ENCODE measurements at places on chromosomes 11 and 22.

DNA sequence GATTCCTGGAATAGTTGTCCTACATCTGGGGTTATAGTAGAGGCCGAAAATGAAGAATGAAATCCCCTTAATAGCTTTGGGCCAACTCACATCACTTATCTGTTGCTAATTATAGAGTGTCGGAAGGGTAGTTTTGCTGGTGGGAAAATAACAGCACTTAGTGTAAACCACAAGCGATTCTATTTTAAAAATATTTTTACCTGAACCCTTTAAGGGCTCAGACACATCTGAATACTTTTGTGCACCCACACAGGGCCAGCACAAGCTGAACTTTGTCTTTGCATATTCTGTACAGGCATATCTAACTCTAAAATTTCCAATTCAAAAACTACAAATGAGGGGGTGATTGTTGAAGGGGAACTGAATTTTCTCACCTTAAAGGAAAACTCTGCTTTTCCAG is 27.6 kb downstream of the SLC6A5 start:
- no peak for DNase-seq

DNA sequence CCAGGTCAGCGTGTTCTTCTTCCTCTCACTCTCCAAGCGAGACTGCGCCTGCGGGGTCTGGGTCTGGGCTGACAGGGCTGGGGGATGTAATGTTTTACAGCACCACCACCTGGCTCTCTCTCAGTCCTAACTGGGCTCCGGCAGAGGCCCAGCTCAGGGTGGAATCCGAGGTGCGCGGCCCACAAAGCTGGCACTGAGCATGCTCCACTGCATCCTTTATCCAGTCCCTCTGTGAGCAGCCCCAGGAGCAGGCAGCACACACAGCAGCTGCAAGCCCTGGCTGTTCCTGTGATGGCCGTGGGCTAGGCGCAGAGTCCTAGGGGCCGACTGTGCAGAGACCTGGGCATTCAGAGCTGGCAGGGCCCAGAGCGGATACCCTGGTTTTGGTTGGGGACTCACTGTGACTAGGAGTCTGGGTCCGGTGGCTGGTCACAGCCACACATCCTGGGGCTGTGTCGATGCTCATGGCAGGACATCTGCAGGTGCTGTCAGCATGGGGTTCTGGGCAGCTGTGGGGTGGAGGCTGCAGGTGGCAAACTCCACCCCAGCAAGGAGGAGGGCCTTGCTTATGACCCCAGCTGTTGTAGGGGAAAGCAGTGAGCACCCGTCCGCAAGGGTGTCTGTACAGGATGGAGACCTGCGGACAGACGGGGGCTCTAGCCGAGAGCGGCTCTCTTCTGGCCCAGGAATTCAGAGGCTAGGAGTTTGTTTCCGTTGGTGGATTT is 4.0 kb downstream of the LRRC75B start:
- DNase-seq = no peak

- DNase-seq = no peak
These were observed 28.9 kb downstream of the ZNF214 start for GRCh38 chr11:6991227-6991626.

DNA sequence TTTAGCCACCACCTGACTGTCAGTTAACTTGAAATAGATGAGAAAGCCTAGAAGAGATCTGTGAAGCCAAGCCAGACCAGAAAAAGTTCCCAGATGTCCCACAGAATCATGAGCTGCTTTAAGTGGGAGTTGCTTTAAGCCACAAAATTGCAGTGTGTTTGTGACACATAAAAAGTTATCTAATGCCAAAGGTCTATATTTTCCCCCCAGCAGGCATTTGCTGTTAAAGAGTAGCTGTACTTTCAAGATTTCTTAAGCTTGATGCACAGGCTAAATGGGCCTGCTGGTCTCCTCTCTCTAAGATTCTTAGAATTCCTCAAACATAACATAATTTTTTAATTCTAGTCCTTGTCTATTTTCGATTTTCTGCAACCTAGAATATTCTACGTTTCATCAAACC is 825.7 kb downstream of the FAM181B start:
- peak; percentile 6 for DNase-seq

DNA sequence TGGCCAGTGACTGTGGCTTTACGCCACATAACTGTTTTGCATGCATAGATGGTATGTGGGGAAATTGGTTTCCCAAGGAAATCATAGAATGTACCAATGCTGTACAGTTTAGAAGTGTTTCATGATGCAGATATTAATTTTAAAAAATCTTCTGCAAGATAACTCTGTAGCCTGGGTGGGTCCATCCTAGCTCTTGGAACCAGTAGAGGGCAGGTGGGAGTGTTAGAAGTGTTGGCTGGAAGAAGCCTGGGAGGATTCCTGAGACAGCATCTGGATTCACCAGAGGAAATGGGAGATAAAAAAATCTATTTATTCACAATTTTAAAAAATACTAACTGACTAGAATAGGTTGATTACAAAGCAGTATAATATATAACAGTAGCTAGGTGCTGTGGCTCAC is 139.9 kb upstream of the GRIA4 start:
- no peak for DNase-seq

GRCh38 chr11:113705871-113706655 is at the start of gene TMPRSS5:
Gene TMPRSS5 (minus strand): TSS chr11:113706308. CDS start chr11:113706224, 84 bp downstream.
- DNase-seq = no peak

GRCh38 chr11:118287006-118287405 is 17.5 kb upstream of the CD3E start:
- no peak for DNase-seq

DNA sequence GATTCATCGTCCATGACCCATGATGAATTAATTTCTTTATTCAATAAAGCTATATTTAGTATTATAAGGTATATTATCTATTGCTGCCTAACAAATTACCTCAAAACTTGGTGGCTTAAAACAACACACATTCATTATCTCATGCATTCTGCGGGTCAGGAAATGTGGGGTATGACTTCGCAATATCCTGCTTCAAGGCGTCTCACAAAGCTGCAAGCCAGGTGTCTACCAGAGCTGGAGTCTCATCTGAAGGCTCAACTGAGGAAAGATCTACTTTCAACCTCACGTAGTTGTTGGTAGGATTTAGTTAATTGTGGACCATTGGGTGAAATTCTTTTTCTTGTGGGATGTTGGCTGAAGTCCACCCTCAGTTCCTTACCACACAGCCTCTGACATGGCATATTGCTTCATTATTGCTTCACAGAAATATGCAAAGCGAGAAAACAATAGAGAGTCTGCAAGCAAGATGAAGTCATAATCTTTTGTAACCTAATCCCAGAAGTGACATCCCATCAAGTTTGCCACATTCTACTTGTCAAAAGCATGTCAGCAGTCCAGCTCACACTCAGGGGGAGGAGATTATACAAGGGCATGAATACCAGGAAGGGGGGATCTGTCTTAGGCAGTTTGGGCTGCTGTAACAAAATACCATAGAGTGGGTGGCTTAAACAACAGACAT is 45.1 kb downstream of the KREMEN1 start:
- no peak for DNase-seq

DNA sequence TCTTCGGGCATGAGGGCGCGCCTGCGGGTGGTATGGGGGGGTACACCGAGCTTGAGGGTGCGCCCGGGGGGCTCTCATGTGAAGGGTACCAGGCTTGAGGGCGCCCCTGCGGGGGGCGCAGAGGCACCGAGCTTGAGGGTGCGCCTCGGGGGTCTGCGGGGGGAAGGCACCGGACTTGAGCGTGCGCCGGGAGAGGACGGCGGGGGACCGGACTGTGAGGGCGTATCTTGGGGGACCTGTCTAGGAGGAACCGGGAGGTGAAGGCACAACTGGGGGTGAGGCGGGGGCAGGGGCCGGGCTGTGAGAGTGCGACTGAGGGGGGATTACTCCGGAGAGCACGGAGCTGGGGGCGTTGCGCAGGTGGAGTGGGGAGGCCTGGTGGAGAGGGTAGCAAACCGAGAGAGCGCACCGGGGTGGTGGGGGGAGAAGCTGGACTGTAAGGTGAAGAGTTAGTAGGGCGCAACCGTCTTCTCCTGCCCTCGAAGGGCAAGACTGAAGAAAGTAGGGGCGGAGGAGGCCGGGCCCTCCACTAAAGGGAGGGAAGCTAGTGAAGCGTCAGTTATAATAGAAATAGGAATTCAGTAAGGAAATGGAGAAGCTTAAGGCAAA is 1.1 kb upstream of the DDX6 start:
- no peak for DNase-seq

- DNase-seq = no peak
These were observed 18.6 kb downstream of the PPP6R2 start for GRCh38 chr22:50361688-50362087.

DNA sequence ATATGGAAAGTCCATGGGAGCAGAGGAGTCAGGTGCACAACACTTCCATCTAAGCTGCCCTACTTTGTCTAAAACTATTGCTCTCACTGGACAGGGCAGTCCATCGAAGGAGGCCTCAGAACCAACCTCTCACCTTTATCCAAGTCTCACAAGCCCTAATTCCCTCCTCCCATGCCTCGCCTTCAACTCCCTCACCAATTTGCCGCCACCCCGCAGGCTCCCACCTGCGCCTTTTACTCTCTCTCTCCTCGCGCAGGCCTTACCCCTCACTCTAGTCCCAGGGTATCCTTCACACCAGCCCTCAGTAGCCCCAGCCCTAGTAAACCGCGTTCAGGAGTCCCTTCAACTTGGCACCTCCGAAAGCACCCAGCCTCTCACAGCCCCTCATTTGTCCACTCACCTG is 451 bp downstream of the FHIP1B start:
- DNase-seq = no peak

DNA sequence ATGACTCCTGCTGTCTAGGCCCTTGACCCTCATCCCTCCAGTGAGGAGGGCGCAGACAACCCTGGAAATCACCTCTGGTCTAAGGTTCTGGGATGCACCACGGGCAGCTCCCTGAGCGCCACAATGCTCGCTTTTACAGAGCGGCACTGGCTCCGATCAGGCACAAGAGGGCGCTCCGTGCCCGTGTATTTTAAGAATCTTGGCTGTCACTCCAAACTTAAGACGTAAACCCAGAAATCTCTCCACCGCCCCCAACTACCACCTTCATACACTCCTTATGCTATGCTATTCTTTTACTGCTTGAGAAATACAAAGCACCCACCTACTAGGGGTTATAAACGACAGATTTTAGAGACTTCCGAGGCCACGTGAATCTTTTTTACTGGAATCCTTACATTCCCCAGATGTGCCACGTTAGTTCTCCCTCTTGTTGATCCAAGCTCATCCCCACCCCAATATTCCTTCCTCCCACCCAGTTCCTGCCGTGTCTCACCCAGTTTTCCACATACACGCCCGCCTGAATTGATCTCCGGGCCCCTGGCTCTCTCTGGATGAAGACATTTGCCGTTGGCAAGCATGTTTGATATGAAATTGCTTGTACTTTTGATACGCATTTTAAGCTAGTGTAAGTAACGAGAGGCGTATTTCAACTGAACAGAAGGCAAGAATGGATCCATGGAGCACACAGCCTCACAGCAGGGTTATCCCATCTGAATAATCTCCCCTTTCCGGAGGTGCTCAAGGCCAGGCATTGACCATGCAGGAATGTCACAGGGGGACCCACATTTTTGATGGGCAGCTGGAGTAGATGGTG is 453.5 kb downstream of the OPCML start:
- peak; percentile 18 for DNase-seq

- peak; percentile 86 for DNase-seq
These were observed 125.3 kb downstream of the MORC2 start for GRCh38 chr22:30843245-30843644.

- peak; percentile 38 for DNase-seq
These were observed 51.8 kb upstream of the SC5D start for GRCh38 chr11:121240650-121241303.

DNA sequence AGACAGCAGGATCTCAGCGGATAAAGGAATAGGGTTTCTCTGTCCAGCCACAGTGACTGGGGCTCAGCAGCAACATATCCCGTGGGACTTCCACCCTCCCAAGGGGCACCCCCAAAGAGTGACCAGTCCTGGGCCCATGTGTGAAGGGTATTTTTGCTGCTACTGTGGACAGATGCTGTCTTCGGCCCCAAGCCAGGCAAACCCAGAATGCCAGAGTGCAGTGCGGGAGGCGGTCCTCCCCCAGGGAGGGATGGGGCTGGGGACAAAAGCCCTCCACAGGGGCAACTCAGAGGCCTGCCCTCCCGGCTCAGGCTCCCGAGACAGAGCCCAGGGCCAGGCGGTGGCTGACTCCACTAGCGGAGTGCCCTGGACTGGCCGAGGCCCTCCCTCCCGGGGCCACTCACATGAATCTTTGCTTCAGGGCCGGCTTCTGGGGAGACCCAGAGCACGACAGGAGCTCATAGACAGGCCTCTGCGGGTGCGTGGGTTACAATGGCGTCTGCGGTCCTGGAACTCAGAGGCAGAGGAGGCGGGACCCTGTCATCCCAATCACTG is 34.7 kb upstream of the WNT7B start:
- no peak for DNase-seq
